Effector CD8-positive, alpha-beta T cell (primary cell): ENCODE measurements at places on chromosomes 7 and 10.

- no peak for DNase-seq
Observed at GRCh38 chr7:11485636-11486035, 346.4 kb downstream of the THSD7A start.

DNA sequence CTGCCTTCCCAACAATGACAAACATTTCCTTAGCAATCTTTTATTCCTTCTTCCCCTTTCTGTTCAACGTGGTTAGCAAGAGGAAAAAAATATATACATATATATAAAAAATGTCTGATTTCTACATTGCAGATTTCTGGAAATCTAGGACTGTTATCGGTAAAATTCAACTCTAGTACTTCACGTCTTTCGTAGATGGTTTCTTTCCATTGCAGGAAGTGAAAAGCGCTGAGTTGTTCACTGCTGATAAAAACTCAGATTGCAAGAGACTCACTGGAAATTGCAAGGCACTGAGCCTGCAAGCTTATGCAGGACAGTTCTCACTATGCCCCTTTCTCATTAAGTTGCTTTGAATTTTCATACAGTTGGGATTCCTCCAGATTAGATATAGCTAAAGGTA is 23.9 kb downstream of the KIN start:
- DNase-seq = no peak

DNA sequence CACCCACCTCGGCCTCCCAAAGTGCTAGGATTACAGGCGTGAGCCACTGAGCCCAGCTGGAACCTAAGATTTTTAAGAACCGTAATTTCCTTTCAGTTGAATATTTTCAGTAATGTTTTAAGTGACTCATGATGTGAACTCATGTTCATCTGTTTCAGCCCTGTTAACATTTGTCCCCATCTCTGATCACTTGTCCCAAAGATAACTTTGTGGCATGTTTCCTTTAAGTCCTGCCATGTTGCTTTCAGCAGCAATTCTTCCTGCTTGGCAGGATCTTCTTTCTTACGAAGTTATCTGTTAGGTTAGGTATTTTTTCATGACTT is 19.3 kb downstream of the ZRANB1 start:
- no peak for DNase-seq

DNA sequence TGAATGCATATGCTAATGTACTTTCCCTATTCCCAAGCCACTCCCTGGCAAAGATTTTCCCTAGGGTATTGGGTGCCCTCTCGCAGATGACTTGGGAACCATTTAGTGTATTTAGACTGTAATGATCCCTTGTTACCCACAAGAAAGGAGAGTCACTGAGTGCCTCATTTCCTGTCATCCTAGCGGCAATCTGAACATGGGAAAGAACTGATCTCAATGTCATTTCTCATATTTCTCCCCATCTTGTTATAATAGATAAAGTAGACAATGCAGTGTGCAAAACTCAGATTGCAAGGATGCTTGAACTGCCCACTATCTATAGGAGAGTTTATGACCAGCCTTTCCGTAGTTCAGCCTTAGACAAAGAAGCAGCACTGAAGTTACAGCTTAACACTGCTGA is 123.3 kb downstream of the MICU1 start:
- DNase-seq = no peak

- no peak for DNase-seq
Observed at GRCh38 chr10:131911451-131911850, 10.6 kb downstream of the PPP2R2D start.

DNA sequence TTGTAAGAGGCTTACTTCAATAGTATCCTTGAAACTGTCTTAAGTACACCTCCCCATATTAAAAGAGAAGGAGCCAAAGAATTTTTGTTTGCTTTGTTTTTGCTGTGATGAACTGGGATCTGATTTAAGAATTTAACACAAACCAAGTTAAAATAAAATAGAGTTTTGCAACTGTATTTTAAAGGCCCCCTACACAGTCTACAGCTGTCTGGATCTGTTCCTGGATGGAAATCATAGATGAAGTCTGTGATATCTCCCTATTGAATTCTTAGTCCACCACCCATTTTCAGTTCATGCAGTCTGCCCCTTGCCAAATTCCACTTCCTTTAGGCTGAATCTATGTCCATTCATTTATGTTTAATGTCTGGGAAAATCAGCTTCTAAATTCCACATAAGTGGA is 169.8 kb upstream of the MEOX2 start:
- DNase-seq = no peak

- no peak for DNase-seq
Observed at GRCh38 chr7:117728890-117729624, 144.2 kb downstream of the CTTNBP2 start.
